ENCODE measurements at places on chromosomes 7 and 10.

GRCh38 chr7:150324373-150324961 is 1.1 kb upstream of the ACTR3C start:
- no peak for DNase-seq

DNA sequence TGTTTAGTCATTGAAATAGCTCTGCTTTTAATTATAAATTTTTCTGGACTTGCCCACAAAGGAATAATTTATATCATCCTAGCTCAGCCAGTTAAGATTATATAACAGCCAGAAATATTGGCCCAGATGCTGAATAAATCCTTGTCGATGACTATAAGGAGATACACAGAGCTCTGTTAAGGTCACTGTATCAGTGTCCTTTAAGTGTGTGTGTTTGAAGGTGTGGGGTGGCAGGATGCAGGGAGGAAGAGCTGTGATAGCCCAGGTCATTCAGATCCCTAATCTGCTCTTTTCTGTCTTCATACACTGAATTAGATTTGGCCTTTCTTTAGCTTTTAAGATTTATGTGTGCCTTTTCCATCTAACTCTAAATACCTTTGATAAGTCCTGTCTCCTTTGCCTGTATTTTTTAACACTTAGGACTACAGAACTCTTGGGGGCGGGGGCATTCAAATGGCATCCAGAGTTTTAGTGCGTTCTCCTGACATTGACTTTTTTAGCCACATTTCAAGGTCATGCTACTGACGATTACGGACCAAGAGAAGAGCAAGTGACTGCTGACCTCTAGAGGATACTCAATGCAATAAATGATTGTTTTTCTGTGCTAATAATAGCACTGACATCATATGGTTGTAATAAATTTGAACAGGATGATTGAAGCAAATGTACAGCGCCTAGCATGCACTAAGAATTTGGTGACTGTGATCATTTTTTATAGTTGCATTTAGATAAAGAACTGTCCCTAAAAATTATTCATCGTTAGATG is 172.3 kb downstream of the CACNB2 start:
- peak; percentile 39 for DNase-seq

DNA sequence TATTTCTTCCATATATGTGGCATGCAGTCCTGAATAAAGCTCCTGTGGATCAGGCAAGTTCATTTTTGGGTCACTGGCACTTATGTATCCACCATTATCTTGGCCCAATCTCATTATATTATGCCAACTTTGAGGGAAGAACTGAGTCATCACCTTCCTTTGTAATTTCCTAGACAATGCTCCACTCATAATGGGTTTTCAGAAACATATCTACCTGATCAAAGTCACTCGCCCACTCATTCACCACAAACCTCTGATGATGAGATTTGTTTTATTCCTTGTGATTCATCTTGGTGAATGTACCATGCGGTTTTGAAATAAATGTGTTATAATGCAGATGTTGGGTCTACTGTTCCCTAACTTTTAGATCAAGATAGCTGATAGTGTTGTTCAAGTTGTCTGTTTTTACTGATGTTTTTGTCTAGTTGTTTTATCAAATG is 525.8 kb downstream of the KIF20B start:
- DNase-seq: peak; percentile 93

DNA sequence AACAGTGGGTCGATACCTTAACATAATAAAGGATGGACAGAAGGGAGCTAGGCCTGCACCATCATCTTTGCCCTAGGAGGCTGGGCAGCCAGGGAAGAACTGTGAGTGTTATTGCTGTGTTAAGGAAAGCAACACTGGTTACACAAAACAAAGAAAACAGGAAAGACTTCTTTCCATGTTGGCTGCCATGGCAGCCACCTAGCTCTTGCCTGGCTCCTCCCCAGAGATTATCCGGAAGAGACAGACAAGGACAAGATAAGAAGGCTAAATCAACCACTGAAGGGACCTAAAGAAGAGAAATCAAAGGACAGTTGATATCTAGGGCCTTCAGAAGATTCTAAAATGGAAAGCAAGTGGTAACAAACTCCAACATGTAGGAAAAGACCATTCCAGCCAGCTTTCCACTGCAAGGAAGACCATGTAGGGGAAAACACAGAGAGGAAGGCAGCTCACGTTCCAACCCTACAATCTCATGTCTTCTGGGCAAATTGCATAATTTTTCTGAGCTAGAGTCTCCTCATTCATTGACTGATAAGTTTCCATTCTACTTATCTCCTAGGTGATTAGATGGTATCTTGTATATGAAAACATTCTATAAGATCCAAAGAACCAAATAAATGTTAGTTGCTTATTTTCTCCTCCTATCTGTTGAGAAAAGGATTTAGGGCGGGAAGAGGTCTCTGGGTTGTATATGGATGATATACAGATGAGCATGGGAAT is 51.2 kb downstream of the SP8 start:
- DNase-seq: no peak

DNA sequence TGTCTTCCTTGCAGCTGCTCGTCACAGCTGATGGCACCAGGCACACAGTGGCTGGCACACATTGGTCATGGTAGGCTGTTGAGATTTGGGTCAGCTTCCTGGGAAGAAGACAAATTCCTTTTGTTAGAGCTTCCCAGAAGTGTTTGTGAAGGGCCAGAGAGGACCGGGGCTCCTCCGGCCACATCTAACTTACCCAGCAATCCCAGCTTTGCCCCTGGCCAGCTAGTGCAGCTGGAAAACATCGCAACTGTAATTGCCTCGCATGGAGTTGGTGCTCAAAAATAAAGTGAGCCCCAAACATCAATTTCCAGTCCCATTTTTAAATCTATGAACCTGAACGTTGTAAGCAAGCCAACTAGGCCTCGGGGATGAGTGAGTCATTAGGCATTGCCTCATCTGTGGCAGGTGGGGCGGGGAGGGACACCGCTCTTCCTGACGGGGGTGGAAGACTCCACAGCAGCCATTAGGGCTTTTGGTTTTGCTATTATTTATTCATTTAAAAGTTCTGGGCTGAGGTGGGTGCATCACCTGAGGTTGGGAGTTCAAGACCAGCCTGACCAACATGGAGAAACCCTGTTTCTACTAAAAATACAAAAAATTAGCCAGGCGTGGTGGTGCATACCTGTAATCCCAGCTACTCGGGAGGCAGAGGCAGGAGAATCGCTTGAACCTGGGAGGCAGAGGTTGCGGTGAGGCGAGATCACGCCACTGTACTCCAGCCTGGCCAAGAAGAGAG is 12.4 kb downstream of the CPA5 start:
- DNase-seq: peak; percentile 86

DNA sequence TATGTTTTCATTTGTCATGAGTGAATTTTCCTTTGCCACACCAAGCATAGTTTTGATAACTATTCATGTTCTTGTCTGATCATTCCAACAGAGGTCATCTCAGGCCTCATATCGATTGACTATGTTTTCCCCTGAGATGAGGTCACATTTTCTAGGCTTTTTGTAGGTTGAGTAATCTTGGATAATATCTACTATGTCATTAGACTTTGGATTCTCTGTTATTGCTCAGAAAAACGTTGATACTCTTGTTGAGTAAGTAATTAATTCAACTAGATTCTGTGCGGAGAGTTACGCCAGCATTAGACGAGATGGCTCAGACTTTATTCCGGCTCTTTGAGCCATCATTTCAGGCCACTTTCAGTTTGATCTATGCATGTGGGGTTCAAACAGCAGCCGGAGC is 57.7 kb downstream of the KLF6 start:
- peak; percentile 30 for DNase-seq

- no peak for DNase-seq
These were observed 117.5 kb upstream of the AGK start for GRCh38 chr7:141433698-141434097.

- DNase-seq: peak; percentile 9
These were observed 43.6 kb downstream of the RAB11FIP2 start for GRCh38 chr10:118003126-118003525.

GRCh38 chr10:110562348-110562747 is 5.1 kb upstream of the SMC3 start:
- no peak for DNase-seq

- peak; percentile 5 for DNase-seq
These were observed 295.2 kb upstream of the CELF2 start for GRCh38 chr10:10722422-10722821.

- peak; percentile 14 for DNase-seq
These were observed 176.4 kb downstream of the CCDC71L start for GRCh38 chr7:106484562-106484961.

GRCh38 chr10:112650588-112651030 is 203.6 kb downstream of the VTI1A start:
- DNase-seq: peak; percentile 25

DNA sequence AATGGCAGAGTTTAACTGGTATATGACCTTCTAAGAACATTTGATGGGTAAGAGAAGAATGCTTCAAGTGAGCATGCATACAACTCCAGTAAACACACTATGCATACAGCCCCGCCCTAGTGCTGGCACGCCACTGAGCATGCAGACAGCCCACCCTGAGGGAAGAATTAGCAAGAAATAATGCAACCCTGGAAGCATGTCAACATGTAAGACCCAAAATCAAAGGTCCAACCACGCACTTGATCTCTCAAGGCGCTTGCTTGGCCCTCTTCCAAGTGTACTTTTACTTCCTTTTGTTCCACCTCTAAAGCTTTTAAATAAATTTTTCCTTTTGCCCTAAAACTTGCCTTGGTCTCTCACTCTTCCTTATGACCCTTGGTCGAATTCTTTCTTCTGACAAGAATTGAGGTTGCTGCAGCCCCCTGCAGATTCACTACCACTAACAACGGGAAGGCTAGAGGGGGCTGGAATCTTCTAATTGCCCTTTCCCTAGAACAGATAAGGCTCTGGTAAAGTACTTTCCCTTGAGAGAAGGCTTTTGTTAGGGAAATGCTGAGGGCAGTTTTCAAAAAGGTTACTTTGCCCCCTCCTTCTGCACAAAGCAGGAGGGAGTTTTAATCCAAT is 3.4 kb downstream of the FAM24B start:
- DNase-seq: no peak

- no peak for DNase-seq
These were observed 7.5 kb downstream of the PRKAG2 start for GRCh38 chr7:151869455-151869854.

GRCh38 chr10:53013201-53013810 is 240.7 kb upstream of the MBL2 start:
- no peak for DNase-seq

DNA sequence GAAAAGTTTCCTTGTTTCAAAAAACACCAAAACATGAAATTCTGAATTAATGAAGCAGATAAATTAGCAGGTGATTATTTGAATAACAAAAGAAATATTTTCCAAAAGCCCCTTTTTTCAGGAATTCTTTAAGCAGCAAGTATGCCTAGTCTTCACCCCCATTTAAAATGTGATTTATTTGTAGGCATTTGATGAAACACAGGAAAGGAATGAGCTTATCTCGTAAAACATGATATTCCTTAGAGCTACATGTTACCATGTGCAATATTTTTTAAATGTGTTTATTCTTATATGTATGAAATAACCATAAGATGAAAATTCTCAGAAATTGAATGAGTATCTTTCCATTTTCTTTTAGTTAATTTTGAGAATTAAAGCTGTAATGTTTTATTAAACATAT is 106.1 kb downstream of the CHN2 start:
- no peak for DNase-seq

GRCh38 chr10:9294132-9294663 is 1239.7 kb downstream of the GATA3 start:
- no peak for DNase-seq

DNA sequence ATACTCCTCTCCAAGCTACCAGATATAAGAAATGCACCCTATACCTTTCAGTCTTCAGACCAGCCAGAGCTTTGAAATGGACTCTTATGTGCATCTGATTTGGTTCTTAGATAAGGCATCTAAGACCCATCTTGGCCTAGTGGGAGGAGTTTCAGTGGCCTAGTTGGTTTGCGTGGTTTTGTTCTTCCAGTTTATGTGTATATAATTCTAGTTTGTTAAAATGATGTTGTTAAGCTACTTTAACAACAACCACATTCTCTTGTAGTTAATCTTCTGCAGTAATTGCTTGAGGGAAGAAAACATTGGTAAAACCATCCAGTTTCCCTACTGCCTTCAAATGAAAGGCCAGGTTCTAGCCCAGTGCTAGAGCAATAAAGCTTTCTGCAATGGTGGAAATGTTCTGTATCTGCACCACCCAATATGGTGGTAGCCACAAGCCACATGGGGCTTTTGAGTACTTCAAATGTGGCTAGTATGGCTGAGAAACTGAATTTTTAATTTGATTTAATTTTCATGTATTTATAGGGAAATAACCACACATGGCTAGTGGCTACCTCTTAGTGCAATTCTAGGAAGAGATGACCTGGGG is 66.3 kb downstream of the KLHDC10 start:
- DNase-seq: no peak

GRCh38 chr10:72483471-72483870 is 128.8 kb upstream of the DNAJB12 start:
- no peak for DNase-seq

DNA sequence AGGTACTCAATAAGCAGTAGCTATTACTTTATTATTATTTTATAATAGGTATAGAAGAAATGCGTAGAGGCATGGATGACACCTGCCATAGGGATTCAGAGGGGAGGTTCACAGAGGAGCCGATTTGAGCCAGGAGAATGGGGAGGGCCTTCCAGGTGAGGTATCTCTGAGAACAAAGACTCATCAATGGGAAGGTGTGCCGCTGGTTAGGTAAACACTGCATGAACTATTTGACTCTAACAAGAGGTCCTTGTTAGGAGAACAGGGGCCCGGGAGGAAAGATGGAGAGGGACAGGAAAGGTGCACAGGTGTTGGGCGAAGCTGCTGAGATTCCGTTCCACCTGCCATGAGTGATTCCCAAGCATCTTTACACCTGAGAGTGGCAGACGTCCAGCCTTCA is 41.8 kb upstream of the TMEM273 start:
- no peak for DNase-seq

DNA sequence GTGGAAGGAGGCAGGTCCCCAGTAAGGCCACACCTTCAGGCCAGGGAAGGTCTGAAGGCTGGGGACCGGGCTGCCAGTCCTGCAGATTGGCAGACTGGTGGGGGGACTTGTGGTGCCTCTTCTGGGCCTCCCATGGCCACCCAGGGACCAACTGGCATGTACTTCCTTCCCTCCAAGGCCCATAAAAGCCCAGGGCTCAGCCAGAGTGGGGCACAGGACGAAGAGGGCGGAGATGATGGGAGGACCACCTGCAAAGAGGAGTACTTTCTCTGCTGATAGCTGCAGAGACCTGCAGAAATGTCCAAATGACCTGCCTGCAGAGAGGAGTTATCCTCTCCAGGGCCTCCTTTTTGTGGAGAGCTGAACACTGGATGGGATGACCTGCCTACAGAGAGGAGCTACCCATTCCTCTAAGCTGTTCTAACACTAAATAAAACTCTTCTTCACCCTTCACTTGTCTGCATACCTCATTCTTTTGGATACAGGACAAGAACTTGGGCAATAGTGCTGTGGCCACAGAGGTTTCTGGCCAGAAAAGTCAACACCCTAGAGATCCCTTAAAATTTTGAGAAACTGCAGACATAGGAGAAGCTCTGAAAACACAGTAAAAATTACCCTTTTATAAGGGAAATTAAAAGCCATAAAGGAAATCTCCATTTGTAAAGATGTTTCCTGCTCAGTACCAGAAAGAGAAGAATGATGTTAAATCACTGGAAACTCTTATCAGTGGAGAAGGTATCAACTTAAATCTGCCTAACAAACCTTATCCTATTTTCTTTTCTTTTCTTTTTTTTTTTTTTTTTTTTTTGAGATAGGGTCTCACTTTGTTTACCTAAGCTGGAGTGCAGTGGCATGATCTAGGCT is 20.7 kb upstream of the PRF1 start:
- peak; percentile 67 for DNase-seq

Measured in fibroblast of upper back skin (primary cell).